ENCODE measurements at places on chromosomes 5 and 9.

- DNase-seq, result no peak
Measured at GRCh38 chr9:33687779-33688178, 107.6 kb upstream of the PRSS3 start.

GRCh38 chr5:138980441-138980840 is 105.3 kb upstream of the LRRTM2 start:
- DNase-seq, result no peak

- no peak for DNase-seq
Measured at GRCh38 chr9:17090041-17090440, 44.8 kb upstream of the CNTLN start.

DNA sequence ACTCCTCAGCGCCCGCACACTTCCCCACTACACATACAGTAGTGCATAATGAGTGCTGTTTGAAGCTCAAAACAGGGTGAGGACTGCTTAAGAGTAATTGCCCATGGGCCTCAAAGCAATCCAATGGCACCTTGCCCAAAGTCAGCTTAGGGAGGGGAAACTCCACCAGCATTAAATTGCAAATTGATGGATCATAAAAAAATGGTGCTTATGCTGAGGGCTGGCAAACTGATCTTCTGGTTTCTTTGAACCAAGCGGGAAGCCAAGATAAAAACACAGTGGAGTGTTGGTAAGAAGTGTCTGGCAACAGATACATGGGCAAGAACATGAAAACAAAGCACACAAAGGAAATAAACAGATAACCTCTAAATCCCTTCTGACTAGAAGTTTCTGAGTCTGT is 28.0 kb downstream of the TLE1 start:
- DNase-seq, result no peak

GRCh38 chr9:107648153-107648715 is 158.7 kb upstream of the KLF4 start:
- no peak for DNase-seq

- DNase-seq, result no peak
Measured at GRCh38 chr9:112809906-112810305, 59.3 kb downstream of the SNX30 start.

GRCh38 chr9:123620239-123620638 is 264.2 kb downstream of the CRB2 start:
- DNase-seq, result no peak

DNA sequence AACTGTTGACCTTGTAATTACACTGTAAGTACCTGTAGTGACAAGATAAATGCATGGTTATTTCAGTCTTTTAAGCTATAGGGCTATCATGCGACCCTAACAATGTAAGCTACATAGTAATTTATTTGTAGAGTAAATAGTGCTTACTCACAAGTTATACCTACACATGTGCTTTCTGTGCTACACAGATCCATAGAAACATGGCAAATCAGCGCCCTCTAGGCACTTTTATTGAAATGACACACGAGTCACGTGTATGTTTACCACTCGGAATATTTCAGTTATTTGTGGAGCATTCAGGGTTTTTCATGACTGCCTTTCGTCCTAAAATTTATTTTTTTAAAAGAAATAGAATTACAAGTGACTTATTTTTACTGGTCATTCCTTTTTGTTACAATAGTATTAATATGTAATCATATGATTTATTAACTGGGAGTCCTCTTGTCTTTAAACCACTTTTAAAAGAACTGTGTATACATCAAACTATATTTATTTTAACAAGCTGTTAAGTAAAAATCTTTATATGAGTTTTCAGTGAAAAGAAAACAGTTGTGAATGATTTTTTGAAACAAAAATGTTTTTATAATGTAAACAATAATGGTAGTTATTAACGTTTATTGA is 1242.3 kb upstream of the WWC1 start:
- no peak for DNase-seq
